Activated CD4-positive, alpha-beta memory T cell treated with anti-CD3 and anti-CD28 coated beads, Interleukin-2, amount 10 ng/mL, durations not matched to agents 7 days and 5 days (primary cell): ENCODE measurements at places on chromosomes 16 and 17.

GRCh38 chr16:52912565-52913173 is 140.0 kb downstream of the CHD9NB start:
- no peaks in the 10 kb centered on the region for H3K4me1 ChIP-seq
- H3K36me3 ChIP-seq: no peaks in the 10 kb centered on the region
- no peak overlapping the region for H3K4me3 ChIP-seq
- peak; percentile 37 for DNase-seq
- H3K27me3 ChIP-seq: no peaks in the 10 kb centered on the region

GRCh38 chr16:26295625-26296304 is 604.0 kb downstream of the HS3ST4 start:
- no peaks in the 10 kb centered on the region for H3K36me3 ChIP-seq
- no peaks in the 10 kb centered on the region for H3K4me1 ChIP-seq
- no peaks in the 10 kb centered on the region for H3K27me3 ChIP-seq
- no peak overlapping the region for H3K27ac ChIP-seq
- DNase-seq: no peak
- H3K4me3 ChIP-seq: no peak overlapping the region

- no peak for DNase-seq
- no peak overlapping the region for H3K27ac ChIP-seq
- peaks cover 2% of the 10 kb centered on the region for H3K4me1 ChIP-seq
- no peak overlapping the region for H3K4me3 ChIP-seq
- H3K36me3 ChIP-seq: peaks cover 40% of the 10 kb centered on the region
- H3K27me3 ChIP-seq: no peaks in the 10 kb centered on the region
Measured at GRCh38 chr17:4891411-4892410, 7.6 kb upstream of the C17orf107 start.

DNA sequence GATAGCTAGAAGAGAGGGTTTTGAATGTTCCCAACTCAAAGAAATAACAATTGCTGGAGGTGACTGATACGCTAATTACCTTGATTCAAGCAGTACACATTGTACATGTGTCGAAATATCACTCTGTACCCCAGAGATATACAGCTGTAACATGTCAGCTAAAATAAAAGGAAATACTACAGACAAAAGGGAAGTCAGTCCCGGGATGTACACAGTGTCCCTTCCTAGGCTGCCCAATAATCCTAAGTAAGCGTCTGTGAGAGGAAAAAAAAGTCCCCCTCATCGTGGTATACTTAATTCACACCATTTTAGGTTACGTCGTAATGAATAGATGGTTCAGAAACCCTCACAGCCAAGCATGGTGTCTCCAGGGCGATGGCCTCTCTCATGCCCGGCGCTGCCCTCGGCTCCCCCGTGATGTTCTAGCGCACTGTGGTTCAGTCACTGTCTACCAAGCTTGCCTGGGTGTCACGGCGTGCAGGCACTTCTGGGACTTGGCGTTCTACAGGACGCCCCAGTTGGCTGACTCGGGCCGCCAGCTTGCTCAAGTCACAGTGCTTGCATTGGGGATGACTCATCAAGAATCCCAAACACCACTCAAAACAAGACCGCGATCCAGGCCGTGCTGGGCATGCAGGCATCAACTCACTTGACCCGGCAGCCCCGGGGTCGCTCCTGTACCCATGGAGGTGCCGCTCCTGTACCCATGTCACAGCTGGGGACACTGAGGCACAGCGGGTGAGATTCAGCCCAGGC is 27.6 kb downstream of the CCDC40 start:
- no peak overlapping the region for H3K27ac ChIP-seq
- H3K36me3 ChIP-seq: no peaks in the 10 kb centered on the region
- no peak for DNase-seq
- no peak overlapping the region for H3K4me3 ChIP-seq
- no peaks in the 10 kb centered on the region for H3K27me3 ChIP-seq
